Stomach (tissue), 19 donors: ENCODE measurements at places on chromosomes 2 and 18.
A peak's percentile ranks its signal among the peaks of the same experiment; 100 is the strongest.

DNA sequence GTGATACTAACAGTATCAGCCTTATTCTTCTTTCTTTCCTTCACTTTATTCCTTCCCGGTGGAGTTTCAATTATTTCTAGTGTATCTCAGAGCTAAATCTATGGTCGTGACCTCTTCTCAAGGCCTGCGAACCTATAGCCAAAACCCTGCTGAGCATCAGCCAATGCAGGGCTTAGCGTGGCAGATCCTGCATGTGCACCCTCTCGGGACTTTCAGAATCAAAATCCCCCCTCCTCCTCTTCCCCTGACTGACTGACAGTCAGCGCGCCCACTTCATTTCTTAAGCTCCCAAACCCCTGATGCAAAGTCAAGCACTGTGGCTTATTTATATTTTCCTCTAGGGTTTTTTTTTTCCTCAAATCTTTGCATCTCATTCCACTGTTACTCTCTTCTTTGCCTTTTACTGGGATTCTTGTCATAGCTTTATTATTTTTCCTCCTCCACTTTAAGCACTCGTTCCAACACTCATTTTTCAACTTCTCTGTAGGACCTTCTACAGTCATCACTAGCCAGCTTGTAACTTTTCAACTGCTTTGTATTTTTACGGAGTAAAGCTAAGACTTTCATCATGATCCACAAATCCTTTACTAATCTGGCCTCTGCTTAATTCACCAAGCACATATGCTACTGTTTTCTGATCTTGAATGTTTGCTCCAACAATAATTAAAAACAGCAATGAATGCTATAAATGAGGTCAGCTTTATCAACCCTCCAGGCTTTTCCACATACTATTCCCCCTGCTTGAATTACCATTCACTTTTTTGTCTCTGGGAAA lies 896.5 kb upstream of the PIK3C3 start:
- DNase-seq, result no peak

- peak; percentile 46 for DNase-seq
Observed at GRCh38 chr2:45004562-45005191, 4.6 kb downstream of the SIX2 start.

GRCh38 chr18:37778417-37779165 lies 213.0 kb upstream of the CELF4 start:
- DNase-seq, result peak; percentile 46

GRCh38 chr2:205771031-205771430 lies 88.7 kb downstream of the NRP2 start:
- DNase-seq, result peak; percentile 53

- peak; percentile 50 for DNase-seq
Observed at GRCh38 chr2:216857131-216857550, 2.7 kb downstream of the TNP1 start.

DNA sequence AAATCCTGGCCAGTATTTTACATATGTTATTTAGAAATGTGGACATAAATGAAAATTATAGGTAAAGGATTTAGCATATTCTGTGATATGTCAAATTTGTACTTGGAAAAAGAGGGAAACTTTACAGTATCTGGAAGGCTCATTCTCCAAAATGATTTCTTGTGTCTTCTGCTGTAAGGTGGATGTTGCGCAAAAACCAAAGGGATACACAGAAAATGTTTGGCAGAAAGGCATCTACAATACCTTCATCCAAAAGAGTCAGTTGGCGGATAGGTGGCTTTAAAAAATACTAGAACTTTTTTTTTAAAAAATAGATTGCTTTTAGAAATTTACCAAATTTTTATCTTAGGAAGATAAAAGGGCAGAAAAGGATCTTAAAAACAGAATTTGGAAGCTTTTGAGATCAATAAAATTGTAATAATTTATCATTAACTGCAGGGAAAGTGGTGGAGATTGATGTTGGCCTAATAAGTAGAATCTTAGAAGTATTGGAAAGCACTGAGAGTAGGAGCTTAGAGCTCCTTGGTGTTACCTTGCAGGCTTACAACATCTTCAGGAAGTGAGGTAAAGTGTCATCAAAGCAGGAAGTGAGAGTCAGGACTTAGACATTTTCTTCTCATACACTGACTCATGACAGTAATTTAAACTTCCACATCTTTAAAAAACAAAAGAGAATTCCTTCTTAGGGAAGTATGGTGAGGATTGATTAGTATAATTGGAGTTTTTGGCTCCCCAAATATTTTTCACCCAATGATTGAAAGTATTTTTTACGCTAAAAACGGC lies 2.1 kb downstream of the NABP1 start:
- no peak for DNase-seq
